ENCODE measurements at places on chromosomes 7 and 10. TPM values are rescaled to one million over a fixed set of nuclear protein-coding genes. Genes with fewer than 3 reads are reported as not detected.

The POLR2J2 gene
- not detected for total RNA-seq

The ZPBP gene
- not detected for total RNA-seq

The SRGN gene
- 121 TPM for total RNA-seq

The ADAP1 gene
- 3.9 TPM for total RNA-seq

The HOXA7 gene
- total RNA-seq = 27.9 TPM

The VKORC1L1 gene
- total RNA-seq = 13.8 TPM

The MYOZ1 gene
- total RNA-seq = 1.1 TPM

The SPDYE16 gene
- not detected for total RNA-seq

The C10orf62 gene
- not detected for total RNA-seq
